ENCODE measurements at places on chromosomes 2 and 18.

GRCh38 chr2:15754703-15755099, 163.0 kb downstream of the DDX1 start:
- DNase-seq, result no peak

DNA sequence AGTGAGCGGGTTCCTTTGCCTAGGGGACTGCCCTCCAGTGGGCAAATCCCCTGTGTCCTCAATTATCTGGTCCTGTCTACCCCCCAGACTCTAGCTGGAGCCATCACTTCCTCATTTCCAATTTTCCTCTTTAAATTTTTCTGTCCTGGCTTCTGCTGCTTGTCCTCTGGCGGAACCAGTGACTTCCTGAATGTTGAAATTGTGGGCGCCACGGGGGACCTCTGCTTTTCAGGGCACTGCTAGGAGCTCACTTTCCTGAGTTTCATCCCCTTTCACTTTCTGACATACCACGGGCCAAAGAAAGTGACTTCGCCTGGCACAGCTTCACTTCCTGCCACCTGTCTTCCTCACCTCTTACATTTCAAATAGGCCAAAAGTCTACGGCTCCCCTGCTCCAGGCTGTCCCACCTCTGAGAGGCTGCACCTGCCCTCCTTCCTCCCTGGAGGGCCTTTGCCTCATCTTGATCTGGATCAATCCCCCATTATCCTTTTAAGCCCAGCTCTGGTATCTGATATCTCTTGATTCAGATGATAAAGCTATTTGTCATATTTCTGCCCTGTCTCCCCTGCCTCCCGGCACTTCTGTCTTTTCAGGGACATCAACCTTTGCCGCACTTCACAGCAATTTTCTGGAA, 1.4 kb upstream of the MARCO start:
- no peak for DNase-seq

- no peak for DNase-seq
Measured at GRCh38 chr2:53991948-53992347, 21.2 kb upstream of the PSME4 start.

DNA sequence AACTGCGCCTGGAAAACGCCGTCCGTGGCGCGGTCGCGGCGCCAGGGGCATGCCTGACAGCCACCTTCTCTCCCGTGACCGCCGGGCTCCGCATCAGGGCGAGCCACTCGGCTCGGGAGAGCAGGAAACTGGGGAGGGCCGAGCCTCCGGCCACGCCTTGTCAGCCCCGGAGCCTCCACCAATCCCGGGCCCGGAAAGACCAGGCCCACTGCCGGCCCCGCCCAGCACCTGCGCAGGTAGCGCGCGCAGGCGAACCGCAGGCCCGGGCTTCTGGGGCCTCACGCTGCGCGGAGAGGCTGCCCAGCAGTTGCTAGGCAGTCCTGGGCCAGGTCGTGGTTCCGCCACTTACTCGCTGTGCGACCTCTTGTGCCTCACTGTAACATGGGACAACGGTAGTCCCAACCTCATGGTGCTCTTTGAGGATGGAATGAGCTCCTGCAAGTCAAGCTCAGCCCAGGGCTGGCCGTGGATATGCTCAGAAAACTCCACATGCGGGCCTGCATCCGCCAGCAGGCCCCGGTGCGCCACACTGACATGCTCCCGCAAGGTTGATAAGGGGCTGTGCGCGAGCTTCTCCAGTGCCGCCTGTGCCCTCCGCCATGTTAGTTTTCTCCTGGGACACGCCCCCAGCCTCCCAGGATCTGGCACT, 97.1 kb downstream of the INHBB start:
- DNase-seq, result no peak

- DNase-seq, result no peak
Measured at GRCh38 chr2:154758871-154759270, 60.4 kb downstream of the KCNJ3 start.

GRCh38 chr2:199955007-199955338, 318 bp downstream of the TYW5 start:
- no peak for DNase-seq

DNA sequence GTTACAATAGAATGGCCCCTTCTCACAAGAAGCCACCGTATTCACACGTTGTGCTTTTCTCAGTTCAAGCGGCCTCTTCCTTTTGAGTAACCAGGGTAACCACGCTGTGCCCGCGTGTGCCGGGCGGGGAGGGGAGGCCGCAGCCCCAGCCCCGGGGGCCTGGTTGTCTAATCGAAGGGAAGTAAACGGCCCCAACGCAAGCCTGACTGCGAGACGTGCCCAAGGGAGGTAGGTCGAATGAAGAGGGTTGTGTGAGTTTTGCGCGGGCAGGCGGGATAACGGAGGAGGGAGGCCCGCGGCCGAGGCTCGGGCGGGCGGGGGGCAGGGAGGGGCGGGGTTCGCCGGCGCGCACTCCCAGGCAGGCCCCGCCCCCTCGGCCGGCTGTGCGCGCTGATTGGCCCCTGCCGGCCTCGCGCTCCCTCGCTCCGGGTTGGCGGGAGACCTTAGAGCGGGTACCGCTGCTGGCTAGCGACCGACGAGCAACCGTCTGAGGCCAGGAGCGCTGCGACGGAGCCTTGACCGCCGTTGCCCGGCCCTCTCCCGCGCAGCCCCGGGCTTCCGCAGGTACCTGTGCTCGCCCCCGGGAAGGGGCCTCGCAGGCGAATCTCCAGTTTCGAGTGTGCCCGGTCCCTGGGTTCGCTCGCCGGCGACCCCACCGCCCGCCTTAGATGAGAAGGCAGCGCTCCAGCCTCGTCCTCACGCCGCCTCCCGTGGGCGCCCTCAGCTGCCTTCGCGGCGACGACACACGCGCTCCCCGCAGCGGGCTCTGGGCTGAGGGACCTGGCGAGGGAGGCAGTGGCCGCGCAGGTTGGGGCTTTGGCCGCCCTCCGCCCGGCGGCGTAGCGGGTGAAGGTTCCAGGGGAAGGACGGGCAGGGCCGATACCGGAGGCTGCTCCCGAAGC, at the start of gene SPDYA:
Gene SPDYA, plus strand, starts transcription at position 451 of the 902 bp plus-strand sequence. CDS start 5,181 bp downstream, outside the sequence.
- DNase-seq, result peak; percentile 72

- DNase-seq, result no peak
Measured at GRCh38 chr2:26542676-26543505, 65.0 kb upstream of the OTOF start.

DNA sequence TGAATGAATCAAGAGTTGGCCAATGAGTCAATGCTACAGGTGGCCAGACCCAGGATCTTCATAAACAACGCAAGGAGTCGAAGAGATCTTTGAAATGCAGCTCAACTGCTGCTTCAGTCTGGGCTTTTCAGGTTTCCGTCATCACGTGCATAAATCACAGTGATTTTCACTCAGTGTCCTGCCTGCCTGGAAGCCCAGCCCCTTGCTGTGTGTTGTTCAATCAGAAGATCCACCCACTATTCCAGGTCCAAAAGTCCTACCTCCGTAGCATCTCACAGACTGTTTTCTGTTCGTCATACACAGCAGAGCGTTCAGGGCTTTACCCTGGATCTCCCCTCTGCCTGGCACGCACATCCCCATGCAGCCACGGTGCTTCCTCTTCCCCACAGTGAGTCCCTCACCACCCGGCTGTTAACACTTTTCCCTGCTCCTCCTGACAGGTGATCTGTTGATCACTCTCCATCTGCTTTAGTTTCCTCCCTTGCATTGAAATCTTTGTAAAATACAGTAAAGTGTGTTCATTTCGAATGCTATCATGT, 216.3 kb downstream of the MYT1L start:
- no peak for DNase-seq

- no peak for DNase-seq
Measured at GRCh38 chr2:232893834-232894233, 23.8 kb downstream of the SNORC start.

- no peak for DNase-seq
Measured at GRCh38 chr2:49582946-49583345, 428.6 kb upstream of the FSHR start.

DNA sequence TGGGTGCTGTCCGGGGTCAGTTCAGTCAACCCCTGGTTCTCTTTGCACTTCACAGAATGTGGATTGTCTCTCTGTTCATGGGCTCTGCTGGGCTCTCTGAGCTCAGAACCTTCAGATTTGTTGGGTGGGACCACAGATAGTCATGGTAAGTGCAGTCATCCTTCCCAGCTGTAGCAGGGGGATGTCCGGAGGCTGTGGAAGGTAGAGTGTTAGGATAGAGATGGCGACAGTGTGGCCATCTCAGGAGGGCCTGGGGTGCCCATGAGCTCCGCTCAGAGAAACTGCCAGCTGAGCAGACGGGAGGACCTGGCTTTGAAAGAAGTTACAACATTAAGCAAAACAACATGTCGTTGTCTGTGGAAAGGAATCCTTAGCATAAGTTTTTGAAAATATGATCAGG, 149.8 kb downstream of the FAM210A start:
- no peak for DNase-seq

- no peak for DNase-seq
Measured at GRCh38 chr18:54254265-54254758, 15.0 kb upstream of the POLI start.

GRCh38 chr2:181308766-181309515, 148.2 kb upstream of the ITGA4 start:
- DNase-seq, result no peak

DNA sequence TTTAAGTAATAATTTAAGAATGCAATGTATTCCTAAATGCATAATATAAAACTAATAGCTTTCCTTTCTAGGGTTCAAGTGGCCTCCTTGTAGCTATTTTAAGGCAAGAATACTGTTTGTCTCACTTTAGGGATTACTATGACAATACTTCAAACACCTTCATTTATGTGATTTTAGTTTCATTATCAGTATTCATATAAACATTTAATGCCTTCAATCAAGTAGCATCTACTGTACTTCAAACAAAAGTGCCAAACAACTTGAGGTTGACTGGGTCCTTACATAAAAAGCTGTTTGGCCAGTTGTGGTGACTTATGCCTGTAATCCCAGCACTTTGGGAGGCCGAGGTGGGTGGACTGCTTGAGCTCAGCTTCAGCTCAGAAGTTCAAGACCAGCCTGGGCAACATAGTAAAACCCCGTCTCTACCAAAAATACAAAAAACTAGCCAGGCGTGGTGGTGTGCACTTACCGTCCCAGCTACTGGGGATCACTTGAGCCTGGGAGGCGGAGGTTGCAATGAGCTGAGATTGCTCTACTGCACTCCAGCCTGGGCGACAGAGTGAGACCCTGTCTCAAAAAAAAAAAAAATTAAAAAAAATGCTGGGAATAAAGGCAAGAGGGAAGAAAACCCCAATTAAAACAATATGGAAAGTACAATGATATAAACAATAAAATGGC, 9.3 kb downstream of the MEX3C start:
- DNase-seq, result no peak

DNA sequence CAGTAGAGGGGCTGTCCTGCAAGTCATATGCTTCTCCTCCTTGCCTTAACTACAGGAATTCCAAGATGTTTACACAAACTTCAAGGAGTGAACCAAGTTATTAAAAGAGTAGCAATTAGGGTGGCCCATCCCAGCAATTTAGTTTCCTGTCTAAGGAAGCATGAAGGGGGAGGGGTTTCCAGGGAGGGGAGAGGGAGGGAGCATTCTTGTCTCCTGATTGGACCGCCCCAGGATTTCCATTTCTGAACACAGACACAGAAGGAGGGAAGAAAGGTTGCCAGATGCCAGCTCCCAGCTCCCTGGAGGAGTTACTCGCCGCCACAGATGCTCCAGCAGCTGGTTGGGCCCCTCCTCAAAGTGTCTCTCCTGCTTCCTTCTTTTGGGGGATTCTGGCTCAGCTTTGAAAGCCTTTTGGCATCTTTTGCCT, 107.6 kb downstream of the TRIB2 start:
- no peak for DNase-seq

DNA sequence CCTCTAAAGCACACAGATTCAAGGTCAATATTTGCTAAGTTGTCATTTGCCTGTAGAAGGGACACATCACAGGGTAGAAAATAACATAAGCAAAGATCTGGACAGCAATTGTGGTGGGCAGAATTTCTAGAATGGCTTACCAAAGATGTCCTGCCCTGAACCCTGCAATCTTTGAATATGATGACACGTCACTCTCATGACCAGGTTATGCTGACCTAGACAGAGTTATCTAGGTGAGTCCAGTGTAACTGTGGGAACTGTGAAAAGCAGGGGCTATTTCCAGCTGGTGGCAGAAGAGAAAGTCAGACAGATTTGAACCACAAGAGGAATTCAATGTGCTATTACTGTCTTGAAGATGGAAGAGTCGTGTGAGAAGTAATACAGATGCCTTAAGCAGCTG, 112.3 kb upstream of the CNGA3 start:
- no peak for DNase-seq

- DNase-seq, result no peak
Measured at GRCh38 chr2:162028511-162028910, 45.5 kb downstream of the DPP4 start.

- DNase-seq, result no peak
Measured at GRCh38 chr18:8326763-8327394, 282.4 kb upstream of the RAB12 start.

DNA sequence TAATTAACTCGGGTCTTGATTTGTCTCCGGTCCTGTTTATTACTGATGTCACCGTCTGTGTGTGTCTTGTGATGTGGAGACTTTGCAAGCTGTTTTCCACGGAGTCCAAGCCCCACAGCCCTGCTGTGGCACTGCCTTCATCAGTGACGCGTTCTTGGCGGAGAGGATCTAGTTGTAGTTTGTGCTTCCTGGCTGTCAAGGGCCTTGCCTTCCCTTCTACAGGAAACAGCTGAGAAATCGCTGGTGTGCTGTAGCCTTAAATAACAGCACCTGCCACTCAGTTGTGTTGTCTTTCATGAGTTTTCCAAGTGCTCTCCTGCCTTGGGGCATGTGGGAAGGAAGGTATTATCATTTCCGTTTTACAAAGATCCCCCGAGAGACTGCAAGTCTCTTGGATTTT, 26.3 kb downstream of the CTIF start:
- no peak for DNase-seq

- peak; percentile 62 for DNase-seq
Measured at GRCh38 chr2:137964066-137964858, at the start of gene HNMT. TSS of gene HNMT (plus strand) at chr2:137964473. CDS start at chr2:137964492, 19 bp downstream.

- peak; percentile 64 for DNase-seq
Measured at GRCh38 chr2:84970868-84971509, at the start of gene KCMF1. TSS of gene KCMF1 (plus strand) at chr2:84971161. CDS start at chr2:84971452, 291 bp downstream.

GRCh38 chr2:40178971-40179370, 272.9 kb downstream of the SLC8A1 start:
- DNase-seq, result no peak

DNA sequence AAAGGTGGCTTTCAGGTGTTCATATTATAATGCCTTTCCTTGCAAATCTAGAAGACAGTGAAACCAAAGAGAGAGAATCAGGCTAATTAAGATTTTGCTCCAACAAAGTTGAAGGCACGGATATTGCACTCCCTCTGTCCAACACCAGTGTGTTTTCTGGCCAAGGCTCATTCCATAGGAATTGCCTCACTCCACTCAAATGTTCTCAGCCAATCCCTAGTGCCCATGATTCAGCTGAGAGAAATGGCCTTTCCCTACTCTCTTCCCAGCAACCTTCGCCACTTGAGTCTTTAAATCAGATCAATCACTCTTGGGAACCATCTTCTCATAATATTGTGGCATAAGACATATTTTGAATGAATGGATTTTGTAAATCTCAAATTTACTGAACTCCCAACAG, 768.2 kb upstream of the ACVR2A start:
- no peak for DNase-seq

All from BE2C (cell line).